ENCODE measurements at places on chromosomes 16 and 17. TPM values are rescaled to one million over a fixed set of nuclear protein-coding genes. Genes with fewer than 3 reads are reported as not detected.

- DNase-seq, result peak; percentile 73
Measured at GRCh38 chr17:64063766-64064224, 43.4 kb upstream of the ICAM2 start.

Gene NPLOC4
- total RNA-seq, result 61.2 TPM

DNA sequence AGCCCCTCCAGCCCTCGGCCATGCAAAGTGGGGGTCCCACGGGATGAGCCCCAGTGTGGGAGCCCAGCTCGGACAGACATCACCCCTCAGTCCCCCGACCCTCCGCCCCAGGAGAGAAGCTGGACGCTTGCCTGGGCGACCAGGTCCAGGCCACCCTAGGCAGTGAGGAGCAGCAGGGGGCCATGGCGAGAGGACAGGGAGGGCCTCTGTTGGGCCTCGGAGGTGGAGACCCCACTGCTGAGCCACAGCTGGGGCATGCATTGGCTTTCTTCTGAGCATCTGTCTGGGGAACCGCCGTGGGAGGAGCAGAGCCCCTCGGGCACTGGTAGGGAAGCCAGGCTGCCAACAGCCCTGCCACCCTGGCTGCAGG, 13.0 kb downstream of the ACTG1 start:
- no peak for DNase-seq

Gene DPEP3
- not detected for total RNA-seq

GRCh38 chr16:79862601-79863000, 262.1 kb upstream of the MAF start:
- DNase-seq, result no peak

Gene RCVRN
- total RNA-seq, result not detected

DNA sequence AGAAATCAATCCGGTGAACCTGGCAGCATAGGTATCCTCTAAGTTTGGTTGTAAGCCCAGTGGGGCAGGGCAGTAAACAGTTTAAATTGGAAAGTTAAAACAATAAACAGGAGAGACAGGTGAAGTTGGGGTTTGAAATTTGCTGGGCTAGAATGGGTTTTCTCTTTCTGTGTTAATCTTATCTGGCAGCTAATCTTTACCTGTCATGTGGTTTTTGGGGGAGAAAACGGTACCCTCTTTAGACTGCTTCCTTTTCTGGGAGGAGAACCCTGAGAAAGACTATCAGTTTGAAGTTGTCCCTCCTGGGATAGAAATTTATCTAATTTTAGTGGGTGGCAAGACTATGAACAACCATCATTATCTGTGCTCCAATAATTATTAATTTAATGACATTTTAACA, 24.0 kb downstream of the CDH13 start:
- no peak for DNase-seq

DNA sequence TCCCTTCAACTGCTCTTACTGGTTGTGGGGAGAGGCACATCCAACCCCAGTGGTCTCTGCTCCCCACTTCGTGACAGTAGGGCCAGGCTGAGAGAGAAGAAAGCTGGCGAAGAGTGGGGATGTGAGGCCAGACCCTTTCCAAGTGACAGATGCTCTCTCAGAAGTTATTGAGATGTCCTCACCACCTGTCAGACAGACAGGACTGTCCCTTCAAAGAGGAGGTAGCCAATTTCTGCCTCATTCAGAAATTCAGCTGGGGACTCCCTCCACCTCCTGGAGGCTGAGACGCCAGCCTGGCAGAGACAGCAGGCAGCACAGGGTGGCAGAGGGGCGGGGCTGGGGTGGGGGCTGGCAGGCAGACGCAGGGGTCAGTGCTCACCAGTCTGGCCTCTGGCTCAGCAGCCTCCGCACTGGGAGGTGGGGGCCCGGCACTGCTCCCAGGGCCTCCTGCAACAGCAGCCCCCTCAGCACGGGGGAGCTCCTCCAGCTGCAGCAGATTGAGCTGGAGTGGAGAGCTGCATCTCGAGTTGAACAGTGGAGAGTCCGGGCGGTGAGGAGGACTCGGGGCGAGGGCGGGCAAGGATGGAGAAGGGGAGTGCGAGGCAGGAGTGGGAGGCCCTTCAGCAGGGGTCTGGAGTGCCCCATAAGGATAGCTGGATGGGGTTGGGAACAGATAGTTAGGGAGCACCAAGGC, 9.2 kb downstream of the PER1 start:
- no peak for DNase-seq

GRCh38 chr17:63443053-63443452, 3.1 kb downstream of the CYB561 start:
- no peak for DNase-seq

Gene ATP1B2
- not detected for total RNA-seq

Gene PROCA1
- 0.26 TPM for total RNA-seq

DNA sequence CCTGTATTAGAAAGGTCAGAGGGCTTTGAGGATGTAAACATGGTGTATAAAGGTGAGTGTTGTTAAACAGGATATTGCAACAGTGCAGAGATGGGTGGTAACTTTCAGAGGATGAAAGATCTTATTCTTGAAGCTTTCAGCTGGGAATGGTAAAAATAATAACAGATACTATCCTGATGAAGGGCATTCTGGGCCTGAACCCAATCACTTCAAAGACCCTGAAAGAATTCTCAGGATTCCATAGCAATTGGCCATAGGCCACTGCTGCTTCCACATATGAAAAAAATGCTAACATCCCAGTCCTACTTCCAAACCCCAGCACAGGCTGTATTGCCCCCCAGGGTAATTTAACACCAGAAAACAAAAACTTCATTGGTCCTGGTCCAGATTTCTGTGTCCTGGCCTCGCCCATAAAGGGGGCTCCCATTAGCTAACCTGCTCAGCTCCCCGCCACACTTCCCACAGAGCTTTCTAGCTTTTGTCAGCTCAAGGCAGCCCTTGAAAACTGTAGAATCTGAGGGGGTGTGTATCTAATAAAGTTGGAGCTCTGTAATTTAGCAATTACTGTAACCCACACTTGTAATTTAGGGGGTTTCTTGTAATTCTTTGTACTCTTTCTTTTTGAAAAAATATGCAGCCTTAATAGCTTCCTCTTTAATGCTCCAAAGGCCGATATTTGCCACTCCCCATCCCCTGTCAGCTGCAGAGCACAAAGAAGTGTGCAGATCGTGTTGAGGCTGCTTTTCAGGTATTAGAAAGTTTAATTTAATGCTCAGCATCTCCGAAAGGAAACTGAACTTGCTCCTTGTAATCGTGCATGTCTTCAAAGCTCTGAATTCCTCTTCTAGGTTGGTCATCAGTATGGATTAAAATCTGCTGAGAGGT, 371.5 kb downstream of the SEC14L1 start:
- peak; percentile 17 for DNase-seq

DNA sequence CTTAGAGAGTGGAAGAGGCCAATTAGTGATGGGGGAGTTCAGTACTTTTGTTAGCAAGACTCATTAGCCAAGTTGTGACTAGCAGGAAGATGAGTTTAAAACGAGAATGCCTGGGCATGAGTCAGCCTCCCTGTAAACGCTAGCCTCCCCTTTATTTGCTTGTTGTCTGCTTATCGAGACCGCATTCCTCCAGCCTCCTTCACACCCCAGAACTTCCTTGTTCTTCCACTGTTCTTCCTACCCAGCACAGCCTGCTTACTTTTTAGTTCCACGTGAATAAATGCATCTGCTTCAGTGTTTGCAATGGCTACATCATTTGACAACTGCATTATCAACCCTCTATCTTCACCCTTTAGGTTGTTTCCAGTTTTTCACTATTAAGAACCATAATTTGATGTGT, 20.2 kb upstream of the OR3A1 start:
- DNase-seq, result peak; percentile 82

- peak; percentile 99 for DNase-seq
Measured at GRCh38 chr17:62778990-62779681, 29.0 kb downstream of the MARCHF10 start.

Gene CHD9NB
- total RNA-seq, result 2.0 TPM

- DNase-seq, result no peak
Measured at GRCh38 chr16:11621920-11622651, 35.4 kb upstream of the LITAF start.

Gene HOXB9
- total RNA-seq, result not detected

DNA sequence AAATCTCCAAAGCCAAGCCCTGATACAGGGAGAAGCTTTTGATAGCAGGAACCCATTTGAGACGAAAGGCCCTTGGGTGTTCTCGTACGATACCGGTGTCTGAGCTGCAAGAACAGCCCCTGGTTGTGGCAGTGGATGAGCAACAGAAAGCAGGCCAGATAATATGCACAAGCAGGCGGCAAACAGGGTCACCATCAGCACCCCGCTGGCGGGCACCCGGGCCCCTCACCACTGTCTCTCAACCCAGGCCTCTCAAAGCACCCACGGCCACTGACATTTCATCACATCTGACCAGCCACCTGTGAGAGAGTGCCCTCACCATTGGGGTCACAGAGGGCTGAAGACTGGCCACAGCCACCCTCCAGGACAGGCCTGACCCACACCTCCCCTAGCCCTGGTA, 230.4 kb downstream of the C16orf78 start:
- no peak for DNase-seq

Gene PERCC1
- not detected for total RNA-seq

Gene NEUROD2
- not detected for total RNA-seq

GRCh38 chr17:41710472-41711090, 1.6 kb upstream of the GAST start:
- DNase-seq, result peak; percentile 81

- DNase-seq, result peak; percentile 91
Measured at GRCh38 chr16:79651363-79651762, 50.8 kb upstream of the MAF start.

Gene KCNJ16
- total RNA-seq, result not detected

Gene SPATA22
- total RNA-seq, result not detected

- DNase-seq, result no peak
Measured at GRCh38 chr16:2738615-2739014, 13.8 kb upstream of the SRRM2 start.

- no peak for DNase-seq
Measured at GRCh38 chr17:823501-823902, 41.3 kb downstream of the MRM3 start.

- peak; percentile 54 for DNase-seq
Measured at GRCh38 chr16:82263521-82264143, 93.6 kb upstream of the MPHOSPH6 start.

DNA sequence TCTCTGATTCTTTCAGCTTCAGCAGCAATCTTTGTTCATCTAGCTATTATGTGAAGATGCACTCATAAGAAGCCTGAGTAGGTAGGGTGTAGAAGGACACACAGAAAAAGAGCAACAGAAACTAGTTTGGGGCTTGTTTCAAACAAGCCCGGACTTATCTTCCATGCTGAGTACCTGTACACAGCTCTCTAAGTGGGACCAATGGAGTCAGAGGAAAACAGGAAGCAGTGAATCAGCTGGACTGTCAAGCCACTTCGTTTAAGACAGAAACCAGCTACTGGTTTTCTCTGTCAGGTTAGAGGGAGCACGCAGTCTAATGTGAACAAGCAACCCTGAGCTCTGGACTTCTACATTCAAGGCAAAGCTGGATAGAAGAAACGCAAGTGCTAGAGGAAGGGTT, 16.0 kb downstream of the MAP2K6 start:
- DNase-seq, result peak; percentile 98

Gene ST6GALNAC1
- 10.8 TPM for total RNA-seq

DNA sequence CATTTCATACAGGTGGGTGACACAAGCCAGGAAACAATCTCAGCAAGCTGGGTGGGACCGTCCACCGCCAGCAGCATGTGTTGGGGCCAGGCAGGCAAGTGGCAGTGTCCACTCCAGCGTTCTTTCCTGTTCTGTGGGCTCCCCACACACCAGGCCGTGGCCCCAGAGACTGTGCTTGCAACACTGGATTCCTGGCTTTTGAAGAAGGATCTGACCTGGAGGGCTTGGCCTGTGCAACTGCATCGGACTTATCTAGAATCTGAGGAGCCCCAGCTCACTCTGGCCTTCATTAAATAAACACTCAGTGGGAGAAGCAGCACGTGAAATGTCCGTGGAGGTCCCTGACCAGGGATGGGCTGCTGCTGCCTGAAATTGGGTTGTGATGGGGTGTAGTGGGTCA, 3.2 kb downstream of the KSR1 start:
- DNase-seq, result no peak

GRCh38 chr17:81644976-81645952, 8.3 kb downstream of the TSPAN10 start:
- no peak for DNase-seq

Gene HCRT
- total RNA-seq, result not detected

DNA sequence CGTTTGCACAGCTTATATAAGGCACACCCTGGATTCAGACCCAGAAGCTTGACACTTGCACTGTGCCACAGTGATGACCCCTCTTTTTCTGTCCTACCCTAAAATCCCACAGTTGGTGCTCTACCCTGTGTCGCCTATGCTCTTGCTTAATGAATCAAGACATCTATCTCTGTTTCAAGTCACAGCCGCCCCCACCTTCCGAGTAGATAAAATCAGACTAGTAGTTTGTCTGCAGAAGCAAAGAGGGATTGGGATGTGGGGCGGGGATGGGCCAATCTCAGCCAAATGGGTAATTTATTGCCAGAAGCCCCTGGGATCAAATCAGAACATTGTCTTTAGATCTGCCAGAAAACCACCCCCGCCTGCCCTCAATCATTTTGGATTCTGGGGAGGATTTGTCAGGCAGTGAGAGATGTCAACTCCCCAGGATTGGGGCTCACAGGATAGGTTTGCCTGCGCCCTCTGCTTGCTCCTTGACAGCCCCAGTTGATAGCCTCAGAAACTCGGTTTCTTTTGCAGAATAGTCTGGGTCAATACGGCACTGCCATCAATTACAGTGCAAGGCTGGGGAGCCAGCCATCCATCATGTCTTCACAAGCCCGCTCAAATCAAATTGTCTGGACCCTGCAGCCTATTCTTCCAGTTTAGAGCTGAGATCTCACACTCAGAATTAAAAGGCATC, 520.8 kb downstream of the GRIN2A start:
- DNase-seq, result no peak

GRCh38 chr17:1313270-1314005, 34.0 kb downstream of the TRARG1 start:
- no peak for DNase-seq

Gene GOT2
- 31.3 TPM for total RNA-seq
